ENCODE measurements at places on chromosomes 5 and 9.

GRCh38 chr5:60483050-60483449 is 216.9 kb downstream of the DEPDC1B start:
- DNase-seq, result no peak

DNA sequence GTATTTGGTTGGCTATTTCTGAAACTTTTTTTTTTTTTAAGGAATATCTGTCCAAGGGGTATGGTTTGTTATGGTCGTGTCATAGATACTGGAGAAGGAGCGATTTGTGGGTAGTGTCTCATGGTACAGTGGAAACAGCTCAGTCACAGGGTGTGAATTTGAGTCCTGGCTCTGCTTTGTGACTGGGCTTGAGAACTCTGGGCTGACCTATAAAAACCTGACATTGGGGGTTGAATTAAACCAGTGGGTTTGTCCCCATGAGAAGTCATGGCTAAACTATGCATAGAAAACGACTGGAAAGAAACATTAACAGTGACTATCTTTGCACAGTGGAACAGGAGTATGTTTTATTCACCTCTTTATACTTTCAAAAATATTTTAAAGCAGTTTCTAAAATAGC is 54.7 kb downstream of the MACROH2A1 start:
- no peak for DNase-seq

GRCh38 chr9:69452110-69452782 is 127.2 kb downstream of the ENTREP1 start:
- no peak for DNase-seq

DNA sequence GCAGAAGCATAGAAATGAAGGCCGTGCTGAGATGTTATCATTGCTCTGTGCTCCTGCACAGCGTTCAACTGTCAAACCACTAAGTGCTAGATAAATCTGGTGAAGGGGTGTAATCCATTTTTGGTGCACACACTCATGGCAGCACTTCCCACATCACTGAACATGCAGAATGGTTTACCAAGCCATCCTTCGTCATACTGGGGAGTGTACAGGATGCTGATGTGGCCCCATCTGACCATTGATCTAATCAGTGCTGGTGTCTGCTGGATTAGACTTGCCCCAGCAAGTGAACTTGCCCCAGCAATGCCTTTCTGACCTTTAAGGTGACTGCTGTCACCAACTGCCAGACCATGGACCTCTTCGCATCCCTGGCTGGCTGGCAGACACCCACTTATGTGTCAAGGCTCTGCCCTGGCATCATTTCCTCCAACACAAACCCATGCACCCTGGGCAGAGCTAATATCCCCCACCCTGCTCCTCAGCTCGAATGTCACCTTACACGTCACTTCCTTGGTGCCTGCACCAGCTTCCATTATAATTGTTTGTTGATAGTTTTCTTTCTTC is 4.2 kb upstream of the SEMA4D start:
- DNase-seq, result no peak

DNA sequence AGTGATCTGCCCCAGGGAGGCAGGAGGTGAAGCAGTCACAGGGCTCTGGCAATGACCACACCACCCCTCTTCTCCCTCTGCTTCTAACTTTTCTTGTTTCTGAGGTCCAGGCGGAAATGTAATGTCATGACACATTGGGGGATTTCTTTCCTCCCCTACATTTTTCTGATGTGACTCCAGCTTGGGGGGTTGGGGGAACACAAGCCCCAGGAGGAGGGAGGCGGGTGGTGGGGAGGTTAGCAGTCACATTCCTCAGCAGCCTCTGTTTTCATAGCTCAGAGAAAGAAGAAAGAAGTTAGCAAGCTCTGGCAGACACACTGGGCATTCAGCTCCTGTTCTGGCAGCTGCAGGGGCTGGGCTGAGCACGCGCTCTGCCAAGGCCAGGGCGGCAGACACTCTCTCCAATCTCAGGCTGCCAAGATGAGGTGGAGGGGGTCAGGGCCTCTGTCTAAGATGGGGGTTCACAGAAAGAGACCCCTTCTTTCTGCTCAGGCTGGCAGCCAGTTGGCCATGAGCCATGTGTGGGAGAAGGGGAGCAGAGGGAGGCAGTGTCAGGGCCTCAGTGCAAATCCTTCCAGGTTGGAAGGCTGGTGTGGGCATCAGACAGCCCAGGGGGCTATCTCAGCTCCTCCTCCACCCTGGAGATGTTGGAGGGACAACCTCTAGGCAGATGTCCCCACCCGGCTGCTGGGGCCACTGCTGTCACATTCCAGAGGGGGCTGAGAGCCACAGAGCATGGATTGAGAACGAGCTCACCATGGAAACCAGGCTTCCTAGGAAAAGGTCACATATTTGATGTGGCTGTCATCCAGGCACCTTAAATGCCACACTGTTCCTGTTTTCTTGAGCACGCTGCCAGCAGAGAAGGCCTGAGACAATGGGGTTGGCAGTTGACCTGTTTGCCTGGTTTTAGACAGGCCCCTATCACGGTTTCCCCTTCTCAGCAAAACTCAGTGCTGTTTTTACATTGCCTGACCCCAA is 20.1 kb upstream of the PFDN1 start:
- peak; percentile 81 for DNase-seq

DNA sequence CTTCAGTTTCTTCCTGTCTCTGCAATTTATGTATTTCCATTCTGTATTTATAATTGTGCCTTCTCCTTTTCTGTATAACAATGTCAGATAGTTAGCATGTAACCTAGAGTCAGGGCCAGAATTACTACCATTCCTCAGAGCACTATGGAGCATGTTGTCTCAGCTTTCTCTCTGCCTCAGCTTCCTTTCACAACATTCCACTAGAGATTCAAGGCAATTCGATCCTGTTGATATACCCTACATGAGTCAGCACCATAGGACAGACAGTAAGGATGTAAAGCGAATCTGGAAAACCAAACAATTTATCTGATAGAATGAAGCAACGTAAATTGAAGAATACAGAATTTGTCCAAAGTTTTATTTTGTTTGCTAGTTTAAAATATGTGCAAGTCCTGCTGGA is 728.3 kb upstream of the SEMA6A start:
- no peak for DNase-seq

- DNase-seq, result peak; percentile 97
Measured at GRCh38 chr5:149828161-149829011, 98.3 kb downstream of the PPARGC1B start.

DNA sequence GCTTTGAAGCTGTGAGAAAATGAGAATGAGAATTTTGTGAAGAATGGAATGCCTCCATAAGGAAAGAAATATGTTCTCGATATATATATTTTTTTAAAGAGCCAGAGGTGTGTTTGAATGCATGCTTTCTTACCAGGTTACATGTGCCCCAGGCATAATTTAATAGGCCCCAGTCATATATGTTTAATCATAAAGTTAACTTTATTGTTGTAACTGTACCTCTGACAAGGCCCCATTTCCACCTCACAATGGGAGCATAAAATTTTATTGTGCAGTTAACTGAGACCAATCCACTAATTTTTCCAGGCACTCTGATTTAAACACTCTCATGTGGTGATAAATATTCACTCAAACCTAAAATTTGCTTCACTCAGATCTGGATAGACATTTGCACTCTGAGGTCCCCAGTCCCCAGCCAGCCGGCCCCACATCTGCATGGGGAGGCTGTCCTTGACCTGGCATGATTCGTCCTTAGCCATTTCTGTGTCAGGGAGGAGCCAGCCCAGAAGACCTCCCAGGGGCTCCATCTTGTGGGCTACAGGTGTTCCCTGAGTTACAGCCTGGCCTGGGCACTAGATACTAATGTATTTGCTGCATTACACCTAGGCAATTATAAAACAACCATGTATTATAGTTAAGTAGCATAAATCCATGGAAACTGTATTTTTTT is 245.8 kb downstream of the MTRR start:
- no peak for DNase-seq

- DNase-seq, result no peak
Measured at GRCh38 chr9:131982671-131983239, 96.9 kb downstream of the MED27 start.

DNA sequence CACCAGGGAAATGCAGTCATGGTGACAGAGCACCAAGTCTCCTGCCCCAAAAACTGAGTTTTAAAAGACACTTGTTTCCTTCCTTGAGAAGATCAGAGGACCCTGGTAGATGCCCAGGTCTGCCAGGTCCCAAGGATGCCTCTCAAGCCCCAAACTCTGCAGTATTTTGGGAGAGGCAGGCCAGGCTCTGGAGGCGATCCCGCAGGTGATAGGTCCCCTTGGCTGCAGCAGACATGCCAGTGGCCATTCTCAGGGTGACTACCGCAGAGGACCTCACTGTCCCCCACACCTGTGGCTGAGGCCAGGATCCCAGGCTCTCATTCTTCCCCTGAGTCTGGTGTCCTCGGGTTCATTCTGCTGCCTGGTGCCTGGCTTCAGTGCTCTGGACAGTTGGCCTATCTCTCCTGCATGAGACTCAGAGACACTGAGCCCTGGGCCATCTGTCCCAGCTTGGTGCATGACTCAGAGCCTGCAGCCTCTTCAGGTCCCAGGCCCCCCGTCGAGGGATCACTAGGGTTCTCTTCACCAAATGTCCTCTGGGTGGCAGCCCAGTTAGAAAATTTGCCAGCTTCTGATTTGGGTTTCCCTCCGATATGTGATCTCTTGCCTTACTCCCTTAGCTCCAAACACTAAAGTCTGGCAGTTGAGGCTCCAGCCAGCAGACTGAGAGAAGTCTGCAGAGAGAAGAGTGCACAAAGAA is 59.7 kb upstream of the GARNL3 start:
- DNase-seq, result no peak

- no peak for DNase-seq
Measured at GRCh38 chr9:5389109-5389732, 48.5 kb downstream of the PLGRKT start.

- DNase-seq, result no peak
Measured at GRCh38 chr5:74493411-74493810, 147.1 kb downstream of the ENC1 start.

DNA sequence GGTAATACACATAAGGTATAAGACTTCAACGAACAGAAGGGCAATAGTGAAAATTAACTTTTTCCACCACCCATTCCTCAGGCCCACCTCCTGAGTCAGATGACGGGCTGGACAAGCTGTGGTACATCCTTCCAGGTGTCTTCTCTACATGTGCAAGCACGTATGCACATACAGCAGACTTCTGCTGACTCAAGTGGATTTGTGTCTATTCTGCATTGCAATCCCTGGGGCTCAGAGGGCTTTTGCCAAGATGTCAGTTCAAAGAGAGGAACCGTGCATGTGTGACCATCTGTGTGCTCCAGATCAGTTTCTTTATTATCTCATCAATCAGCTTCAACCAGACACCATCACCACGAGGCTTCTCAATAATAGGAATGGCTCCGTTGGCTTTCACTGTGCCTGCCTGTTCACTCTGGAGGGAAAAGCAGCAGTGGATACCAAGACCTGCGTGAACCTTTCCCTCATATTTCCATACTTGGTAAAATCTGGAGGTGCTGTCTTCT is 288.4 kb downstream of the MTRR start:
- no peak for DNase-seq

DNA sequence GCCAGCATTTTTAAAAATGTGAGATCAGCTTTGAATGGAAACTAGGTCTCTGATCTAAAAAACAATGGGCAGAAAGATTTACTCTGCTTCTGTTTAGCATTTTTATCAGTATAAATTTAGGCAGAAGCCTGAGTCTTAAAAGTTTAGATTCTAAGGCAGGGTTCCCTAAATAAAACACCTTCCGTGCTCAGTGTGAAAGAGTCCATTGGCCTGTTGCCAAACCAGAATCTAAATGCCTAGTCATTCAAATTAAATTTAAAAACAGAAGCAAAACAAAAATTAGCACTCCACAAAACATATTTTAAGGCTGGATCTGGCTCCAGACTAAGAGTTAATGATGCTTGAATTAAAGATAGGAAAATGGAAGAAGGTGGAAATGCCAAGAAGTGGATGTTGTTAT is 4.5 kb downstream of the TYRP1 start:
- no peak for DNase-seq

- DNase-seq, result no peak
Measured at GRCh38 chr5:152125661-152126205, 201.1 kb upstream of the GLRA1 start.

All from lower leg skin (tissue), 4 donors.